NCI-H2171 treated with DMSO at 0.1 percent for 48 hours (cell line): ENCODE measurements at places on chromosomes 3 and 15.

DNA sequence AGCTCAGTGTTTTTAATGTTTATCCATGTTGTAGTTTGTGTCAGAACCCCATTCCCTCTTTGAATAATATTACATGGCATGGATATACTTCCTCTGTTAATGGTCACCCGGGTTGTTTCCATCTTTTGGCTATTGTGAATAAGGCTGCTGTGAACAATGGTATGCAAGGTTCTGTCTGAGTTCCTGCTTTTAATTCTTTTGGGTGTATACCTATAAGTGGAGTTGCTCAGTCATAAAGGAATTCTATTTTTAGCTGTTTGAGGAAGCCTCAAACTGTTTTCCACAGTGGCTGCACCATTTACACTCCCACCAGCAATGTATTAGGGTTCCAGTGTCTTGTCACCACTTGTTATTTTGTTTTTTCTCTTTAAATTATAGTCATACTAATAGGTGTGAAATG lies 99.6 kb downstream of the SLC25A26 start:
- no peak for DNase-seq

DNA sequence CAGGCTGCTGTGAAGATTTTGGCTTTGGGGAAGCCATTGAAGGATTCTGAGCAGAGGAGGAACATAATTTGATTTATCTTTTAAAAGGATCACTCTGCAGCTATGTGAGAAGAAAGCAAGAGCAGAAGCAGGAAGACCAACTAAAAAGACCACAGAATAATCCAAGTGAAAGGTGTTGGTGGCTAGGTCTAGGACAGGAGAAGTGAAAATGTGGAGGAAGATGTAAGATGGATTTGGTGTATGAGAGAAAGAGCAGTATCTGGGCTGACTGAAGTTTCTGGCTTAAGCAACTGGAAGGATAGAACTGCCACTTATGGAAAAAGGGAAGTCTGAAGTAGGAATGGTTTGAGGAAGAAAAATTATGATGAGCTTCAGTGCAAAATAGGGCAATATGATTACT lies 62.0 kb downstream of the SFMBT1 start:
- no peak for DNase-seq

GRCh38 chr3:51943451-51944391 lies 1.6 kb downstream of the PARP3 start:
- DNase-seq, result no peak

- no peak for DNase-seq
Measured at GRCh38 chr3:45381168-45381852, 7.1 kb upstream of the LARS2 start.

DNA sequence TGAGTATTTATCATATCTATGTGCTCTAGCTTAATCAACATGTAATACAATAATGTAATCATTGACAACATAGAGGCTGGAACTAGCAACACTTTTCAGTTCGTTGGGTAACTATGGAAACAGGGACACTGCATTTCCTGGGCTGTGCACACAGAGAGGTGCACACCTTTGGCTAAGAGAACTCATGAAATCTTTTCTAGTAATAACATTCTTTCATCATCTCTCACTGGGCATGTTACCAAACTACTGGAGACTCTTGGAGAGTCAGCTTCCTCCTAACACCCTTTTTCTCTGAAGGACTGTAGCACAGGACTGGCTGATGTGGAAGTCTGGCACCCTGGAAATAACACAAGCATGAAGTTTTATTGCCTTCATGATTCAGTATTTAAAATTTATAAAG lies 135.6 kb downstream of the KCNMB2 start:
- no peak for DNase-seq

- DNase-seq, result peak; percentile 31
Measured at GRCh38 chr15:42737529-42738328, 801 bp upstream of the CDAN1 start.

DNA sequence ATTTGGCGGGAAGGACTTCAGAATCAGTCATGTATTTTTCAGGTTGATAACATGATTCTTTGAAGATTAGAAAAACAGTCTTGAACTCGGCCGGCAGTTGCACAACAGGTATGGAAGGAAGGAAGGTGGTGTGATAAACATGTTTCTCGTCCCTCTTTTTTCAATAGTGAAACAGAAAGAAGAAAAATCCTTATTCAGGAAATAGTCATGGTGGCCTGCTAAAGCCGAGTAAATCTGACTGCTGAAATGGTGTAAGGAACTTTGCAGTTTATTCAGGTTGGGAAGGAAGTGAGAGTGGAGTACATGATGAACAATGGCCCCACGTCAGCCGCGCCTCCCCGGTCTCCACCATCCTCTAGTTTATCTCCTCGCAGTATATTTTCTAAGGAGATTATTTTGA lies 6.7 kb downstream of the RASGRP1 start:
- DNase-seq, result no peak

- no peak for DNase-seq
Measured at GRCh38 chr3:73426606-73427005, 198.1 kb downstream of the PDZRN3 start.

DNA sequence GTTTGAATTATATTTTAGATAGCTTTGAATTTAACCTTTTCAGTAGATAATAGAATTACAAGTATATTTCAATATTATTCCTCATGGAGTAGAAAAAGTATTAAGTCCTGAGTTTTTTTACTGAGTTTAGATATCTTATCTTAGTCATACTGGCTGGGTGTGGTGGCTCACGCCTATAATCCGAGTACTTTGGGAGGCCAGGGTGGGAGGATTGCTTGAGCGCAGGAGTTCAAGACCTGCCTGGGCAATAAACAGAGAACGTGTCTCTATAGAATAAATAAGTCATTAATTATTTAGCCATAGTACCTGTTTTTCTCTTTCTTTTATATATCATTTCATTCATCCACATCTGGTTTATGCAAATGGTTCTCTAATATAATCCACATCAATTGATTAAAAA lies 9.9 kb downstream of the RAP2B start:
- no peak for DNase-seq

GRCh38 chr3:62159056-62159708 lies 214.2 kb downstream of the FEZF2 start:
- DNase-seq, result no peak

GRCh38 chr15:101366853-101367252 lies 71.8 kb upstream of the SNRPA1 start:
- no peak for DNase-seq

DNA sequence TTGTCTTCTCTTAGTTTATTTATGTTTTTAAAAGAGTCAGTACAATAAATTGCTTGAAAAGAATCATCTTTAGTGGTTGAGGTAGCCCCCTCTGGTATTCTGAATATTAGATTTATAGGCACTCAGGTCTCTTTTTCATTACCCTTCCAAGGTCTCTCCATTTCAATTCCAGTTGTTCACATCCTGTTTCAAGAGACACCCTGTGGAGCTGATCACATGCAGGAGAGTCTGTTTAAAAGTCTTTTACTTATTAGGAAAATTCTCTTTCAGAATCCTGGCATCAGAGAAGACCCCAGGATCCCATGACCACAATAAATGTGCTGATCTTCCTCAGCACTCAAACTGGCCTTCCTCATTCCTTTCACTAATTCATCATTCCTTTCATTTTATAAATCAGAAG lies 195.7 kb downstream of the ZIC4 start:
- DNase-seq, result no peak

DNA sequence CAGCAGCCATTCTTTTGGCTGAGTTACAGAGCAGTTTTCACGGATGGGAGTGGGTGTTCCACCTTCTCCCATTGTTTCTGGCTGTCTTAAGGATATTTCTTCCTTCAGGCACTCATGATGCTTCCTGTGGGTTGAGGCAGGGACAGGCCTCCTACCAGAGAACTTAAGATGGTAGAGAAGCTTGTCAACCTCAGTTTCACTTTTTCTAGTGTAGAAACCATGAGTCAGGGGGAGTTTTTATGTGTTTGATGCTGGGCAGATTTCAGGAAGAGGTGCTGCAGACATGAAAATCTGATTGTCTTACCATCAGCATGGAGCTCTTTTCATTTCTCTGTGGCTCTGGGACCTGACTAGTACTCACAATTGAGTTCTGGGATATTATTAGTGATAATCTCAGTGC lies 48.7 kb upstream of the VEPH1 start:
- no peak for DNase-seq

DNA sequence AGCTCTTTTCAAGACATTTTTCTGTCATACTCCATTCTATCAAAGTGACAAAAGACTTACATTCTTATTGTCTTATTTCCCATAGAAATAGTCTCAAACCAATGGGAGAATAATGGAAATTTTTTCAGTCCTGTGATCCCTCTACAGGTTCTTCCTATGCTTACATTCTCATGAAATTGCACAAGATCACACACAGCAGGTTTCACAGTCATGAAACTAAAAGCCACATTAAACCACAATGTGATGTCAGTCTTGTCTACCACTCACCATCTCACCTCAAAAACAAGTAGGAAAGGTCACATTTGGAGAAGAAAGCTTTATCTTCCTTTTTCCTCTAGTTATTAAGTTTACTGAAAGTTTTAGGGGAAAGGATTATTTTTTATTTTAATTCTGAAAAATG lies 161.0 kb upstream of the RORA start:
- DNase-seq, result no peak

DNA sequence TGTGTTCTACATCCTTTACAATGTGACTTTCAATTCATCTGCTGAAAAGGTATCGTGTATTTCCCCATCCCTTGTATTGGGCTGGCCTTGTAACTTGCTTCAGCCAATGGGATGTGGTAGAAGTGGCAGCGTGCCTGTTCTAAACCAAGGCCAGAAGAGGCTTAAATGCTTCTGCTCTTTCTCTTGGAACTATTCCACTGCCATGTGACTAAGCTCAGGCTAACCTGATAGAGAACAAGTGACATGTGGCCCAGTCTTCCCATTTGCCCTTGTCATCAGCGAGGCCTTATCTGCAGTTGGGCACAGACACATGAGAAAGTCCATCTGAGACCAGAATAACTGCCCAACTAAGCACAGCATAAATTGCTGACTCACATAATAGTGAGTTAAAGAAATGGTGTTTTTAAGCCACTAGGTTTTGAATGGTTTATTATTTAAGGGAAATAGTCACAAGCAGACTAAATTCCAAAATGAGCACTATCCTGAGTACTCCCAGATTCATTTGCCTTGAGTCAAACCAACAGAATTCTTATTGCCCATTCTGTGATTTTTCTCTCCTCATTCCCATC lies 230.2 kb downstream of the CPNE4 start:
- DNase-seq, result no peak

GRCh38 chr3:150902988-150903387 lies 2.3 kb downstream of the MINDY4B start:
- no peak for DNase-seq

DNA sequence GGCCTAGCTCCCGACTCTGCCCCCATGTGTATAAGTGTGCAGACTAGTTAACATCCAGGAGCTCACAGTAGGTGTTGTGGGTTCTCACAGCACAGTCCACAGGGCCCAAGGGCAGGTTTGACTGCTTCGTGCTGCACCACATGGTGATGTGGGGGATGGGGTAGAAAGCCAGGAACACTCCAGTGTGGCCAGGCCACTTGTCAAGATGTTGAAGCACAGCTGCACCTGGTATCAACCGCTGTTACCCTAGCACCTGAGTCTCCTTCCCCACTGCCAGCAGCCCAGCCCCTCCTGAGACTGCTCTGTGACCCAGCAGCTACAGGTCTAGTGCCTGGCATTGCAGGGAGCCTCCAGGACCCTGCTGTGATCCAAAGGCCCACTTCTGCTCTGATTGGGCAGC lies 53.4 kb downstream of the CHDH start:
- DNase-seq, result no peak

GRCh38 chr3:23800731-23801130 lies 5.0 kb upstream of the UBE2E1 start:
- no peak for DNase-seq

GRCh38 chr3:56645407-56645806 lies 37.7 kb downstream of the TASOR start:
- no peak for DNase-seq

- no peak for DNase-seq
Measured at GRCh38 chr15:88814393-88814792, 11.2 kb downstream of the ACAN start.

DNA sequence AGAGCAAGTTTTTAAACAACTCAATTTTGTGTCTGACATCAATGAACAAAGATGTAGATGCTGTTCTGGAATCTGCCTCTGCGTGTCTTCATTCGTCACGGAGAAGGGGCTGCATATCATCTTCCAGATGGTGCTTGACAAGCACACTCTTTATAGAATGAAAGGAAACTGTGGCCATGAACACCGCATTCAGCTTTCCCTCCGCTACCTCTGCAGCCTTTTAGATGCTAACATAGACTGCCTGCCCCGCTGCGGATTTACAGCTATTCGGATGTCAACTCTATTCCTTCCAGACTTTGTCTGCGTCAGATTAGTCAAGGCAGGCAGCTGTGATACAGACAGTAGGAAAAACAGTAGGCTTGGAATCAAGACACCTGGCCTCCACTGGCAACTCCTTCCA lies 232.9 kb downstream of the TJP1 start:
- no peak for DNase-seq

DNA sequence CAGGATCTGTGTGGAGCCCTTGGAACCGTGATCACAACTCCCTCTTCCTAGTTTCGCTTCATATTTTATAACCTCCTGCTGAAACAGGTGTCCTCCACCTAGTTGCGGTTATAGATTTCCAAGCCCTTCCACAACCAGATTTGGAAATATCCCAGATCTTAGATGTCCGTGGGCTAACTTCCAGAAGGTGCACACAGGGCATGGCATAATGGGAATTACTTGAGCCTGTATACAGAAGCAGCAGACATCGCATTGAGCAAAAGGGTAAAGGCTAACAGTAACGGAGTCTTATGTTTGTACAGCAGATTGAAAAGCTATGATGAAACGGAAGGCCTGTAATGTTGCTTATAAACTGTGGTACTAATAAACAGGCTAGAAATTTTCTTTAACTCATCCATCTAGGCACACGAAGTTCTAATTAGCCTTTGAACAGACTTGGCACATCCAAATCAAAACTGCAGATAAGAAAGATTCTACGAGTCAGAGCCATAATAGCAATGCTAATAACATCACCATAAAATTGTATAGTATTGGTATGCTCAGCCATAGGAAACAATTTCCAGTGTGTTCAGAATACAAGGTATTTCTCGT lies 1.2 kb upstream of the USF3 start:
- DNase-seq, result no peak

DNA sequence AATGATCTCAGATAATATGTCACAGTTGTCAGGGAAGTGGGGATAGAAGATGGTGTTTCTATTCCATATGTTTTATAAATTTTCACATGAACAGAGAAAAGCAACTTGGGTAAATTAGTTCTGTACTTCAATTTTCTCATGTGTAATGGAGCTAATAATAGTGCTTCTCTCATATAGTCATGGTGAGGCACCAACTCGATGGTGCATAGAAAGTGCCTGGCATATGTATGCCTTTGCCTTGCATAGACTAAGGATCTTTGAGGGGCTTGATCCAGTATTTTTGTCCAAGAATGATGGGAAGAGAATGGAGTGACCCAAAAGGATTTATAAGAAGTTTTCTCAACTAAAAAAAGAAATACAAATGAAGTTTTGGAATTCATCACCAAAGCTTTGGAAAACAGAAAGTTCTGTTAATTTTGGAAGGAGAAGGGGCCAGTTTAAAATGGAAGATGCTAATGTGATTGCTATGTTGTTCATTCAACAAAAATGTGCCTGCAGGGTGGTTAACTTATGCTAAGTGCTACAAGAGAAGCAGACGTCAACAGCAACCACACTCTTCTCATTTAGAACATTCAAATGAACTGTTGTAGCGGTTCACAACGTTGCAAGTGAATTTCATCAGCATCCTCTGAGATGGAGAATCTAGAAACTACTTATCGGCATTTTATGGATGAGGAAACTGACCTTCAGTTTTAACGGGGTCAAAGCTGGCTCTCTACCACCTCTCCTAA lies 86.1 kb downstream of the RTP4 start:
- no peak for DNase-seq

GRCh38 chr3:9727041-9727595 lies 4.4 kb upstream of the BRPF1 start:
- DNase-seq, result peak; percentile 3

GRCh38 chr15:71148048-71148447 lies 32.8 kb downstream of the THSD4 start:
- no peak for DNase-seq
